ENCODE measurements at places on chromosomes 11 and 22. TPM values are rescaled to one million over a fixed set of nuclear protein-coding genes. Genes with fewer than 3 reads are reported as not detected.

- DNase-seq: no peak
These were observed 6.4 kb upstream of the CSRP3 start for GRCh38 chr11:19208181-19208580.

DNA sequence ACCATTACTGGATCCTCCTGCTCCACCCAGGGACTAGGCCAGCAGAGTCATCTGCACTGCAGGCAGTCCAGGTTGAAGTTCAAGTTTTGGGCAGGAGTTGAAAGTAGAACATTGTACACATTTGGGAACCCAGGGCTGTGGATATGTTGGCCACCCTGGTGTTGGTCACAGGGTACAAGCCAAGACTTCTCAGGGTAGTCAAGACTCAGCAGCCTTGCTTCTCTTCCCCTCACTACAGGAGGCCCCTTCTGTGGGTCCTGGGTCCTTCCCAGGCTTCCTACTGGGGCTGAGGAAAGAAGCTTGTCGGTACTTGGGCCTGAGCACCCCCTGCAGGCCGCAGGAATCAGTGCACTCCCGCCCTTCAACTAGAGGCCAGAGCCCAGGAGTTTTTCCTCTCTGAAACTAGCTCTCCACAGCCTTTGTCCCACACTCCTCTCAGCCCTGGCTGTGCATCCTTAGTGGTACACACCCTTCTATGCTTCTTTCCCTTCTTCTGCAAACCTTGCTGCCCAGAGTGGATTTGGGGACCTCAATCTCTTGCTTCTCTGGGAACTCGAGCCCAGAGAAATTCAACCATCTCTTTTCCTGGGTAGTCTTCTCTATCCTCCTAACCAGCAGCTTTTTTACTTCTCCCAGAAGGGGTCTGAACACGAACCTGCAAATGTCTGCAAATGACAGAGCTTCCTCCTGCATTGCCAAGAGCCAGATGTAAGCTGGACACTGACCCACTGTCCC is 2.6 kb upstream of the HPX start:
- peak; percentile 60 for DNase-seq

- DNase-seq: no peak
These were observed 17.4 kb downstream of the CTSC start for GRCh38 chr11:88320149-88320559.

- DNase-seq: peak; percentile 40
These were observed 26.9 kb downstream of the SUSD2 start for GRCh38 chr22:24208012-24208749.

DNA sequence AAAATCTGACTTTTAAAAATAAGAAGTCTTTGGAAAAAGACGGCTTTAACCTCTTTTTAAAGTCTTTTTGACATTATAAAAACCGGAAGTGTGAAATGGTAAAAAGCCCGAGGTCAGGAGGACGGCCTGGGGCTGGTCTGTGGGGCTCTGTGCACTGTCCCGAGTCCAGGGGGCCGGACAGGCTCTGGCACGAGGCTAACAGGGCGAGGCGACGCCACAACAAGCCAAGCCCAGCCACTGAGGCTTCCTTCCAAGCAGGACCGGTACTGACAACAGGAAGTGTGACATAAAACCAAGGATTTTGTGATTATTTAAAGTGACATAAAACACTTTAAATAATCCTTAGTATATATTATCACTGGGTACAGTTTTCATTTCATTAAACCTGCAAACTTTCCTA is 39.2 kb downstream of the BRD1 start:
- DNase-seq: peak; percentile 58

GRCh38 chr11:78069465-78069864 is 5.8 kb downstream of the THRSP start:
- DNase-seq: no peak

- no peak for DNase-seq
These were observed 64.7 kb downstream of the DGCR2 start for GRCh38 chr22:19057539-19057938.

GRCh38 chr22:42773167-42773566 is 52.5 kb upstream of the A4GALT start:
- DNase-seq: peak; percentile 26

DNA sequence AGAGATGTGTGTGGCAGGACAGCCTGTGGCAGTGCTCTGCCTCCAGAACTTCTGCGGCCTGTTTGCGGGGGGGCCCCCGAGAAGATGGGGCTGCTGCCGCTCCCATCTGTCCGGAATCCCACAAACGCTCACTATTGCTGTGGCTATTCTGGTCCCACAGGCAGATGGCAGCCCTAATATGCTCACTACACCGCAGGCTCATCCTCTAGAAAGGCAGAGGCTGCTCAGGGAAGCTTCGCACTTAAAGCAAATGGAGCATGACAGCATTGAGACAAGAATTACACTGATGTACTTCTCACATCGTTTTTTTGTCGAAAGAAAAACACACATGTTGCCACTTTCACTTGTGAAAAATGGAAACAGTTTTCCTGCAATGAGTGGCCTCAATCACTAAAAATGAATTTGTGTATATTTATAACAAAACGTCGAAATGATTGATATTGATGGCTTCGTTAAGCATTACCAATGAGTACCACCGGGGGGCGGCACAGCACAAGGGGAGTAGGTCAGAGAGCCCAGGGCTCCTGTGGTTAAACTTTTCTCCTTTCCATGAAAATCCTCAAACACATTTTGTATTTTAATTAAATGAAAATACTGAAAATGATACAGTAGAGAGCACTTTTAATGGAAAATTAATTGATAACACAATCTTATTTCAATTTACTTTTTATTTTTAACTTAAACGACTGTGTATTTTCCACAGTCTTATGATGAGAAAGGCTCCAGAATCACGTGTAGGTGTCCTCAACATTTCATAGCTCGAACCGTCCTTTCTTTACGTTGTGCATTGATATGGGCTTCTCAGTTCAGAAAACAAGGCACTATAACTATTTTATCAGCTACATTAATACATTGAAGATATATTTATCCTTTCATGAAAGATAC is 69.1 kb downstream of the CTTN start:
- peak; percentile 78 for DNase-seq

- peak; percentile 8 for DNase-seq
These were observed 7.8 kb downstream of the PHOX2A start for GRCh38 chr11:72236083-72236697.

DNA sequence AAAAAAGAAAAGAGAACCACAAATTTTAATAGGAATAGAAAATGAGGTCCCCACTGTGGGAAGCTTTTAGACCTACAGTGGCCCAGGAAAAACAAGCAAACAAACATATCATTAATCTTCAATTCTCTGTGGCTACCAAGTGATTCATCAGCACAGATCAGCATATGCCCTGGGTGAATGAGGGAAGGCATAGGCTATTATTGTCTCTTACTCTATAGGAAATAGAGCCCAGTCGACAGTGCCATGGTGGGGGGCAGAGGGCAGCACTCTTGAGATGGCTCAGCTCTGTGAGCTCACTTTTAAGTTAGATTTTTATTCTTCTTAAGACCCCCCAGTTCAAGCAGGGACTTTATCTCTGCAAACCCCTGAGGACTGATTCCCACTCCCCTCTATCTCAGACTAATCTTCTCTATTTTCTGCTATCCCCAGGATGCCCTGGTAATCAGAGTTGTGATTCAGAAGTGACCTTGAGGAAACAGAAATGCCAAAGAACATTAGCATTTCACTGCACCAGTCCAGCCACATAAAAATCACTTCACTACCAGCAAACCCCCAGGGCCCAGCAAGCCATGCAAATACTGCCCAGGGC is 9.5 kb upstream of the FEZ1 start:
- no peak for DNase-seq

DNA sequence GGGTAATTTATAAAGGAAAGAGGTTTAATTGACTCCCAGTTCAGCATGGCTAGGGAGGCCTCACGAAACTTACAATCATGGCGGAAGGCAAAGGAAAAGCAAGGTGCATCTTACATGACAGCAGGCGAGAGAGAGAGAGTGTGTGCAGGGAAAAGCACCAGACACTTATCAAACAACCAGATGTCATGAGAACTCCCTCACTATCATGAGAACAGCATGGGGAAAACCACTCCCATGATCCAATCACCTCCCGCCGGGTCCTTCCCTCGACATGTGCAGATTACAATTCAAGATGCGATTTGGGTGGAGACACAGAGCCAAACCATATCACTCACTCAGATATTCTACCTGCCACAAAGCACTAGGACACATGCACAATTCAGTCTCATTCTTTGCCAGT is 48.1 kb upstream of the HMGXB4 start:
- no peak for DNase-seq

- no peak for DNase-seq
These were observed 114.9 kb downstream of the ARHGAP32 start for GRCh38 chr11:129077191-129077590.

DNA sequence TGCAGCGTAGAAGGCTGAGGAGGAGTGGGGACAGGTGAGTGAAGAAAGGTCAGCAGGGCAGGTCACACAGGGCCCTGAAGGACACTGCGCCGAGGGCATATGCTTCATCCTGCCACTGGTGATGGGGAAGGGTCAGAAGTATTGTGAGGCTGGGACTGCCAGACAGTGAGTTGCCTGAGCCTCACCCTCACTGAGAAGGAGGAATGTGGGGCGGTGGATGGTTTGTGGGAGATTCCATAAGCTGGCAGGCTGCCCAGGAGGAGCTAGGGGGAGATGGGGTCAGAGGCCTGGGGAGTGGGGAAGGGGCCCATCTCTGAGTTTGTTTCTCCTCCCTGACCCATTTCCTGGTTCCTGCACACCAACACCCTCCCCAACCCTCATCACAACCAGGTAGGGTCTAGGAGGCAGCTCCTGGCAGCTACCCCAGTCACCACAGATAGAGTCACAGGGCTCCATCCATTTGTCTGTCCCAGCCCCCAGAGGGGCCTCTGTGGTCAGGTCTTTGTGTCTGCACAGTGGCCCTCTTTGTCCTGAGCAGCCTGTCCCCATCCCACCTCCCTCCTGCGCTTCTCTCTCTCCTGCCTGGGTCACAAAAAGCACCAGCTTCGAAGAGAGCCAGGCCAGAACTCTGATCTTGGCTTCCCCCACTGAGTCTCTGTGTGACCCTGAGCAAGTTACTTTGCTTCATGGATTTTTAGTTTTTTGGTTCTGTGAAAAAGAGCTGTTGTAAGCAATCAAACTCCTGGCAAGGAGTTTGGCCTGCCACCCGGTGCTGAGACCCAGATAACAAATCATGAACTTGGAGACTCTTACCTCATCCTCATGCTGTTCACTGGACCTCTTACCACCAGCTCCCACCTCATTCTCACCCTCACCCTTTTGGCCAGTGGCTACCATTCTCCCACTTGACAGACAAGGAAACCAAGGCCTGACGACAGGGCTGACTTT is 4.6 kb upstream of the P2RY2 start:
- DNase-seq: no peak

- no peak for DNase-seq
These were observed 14.0 kb upstream of the NRGN start for GRCh38 chr11:124725719-124726105.

GRCh38 chr22:43225609-43226008 is 38.7 kb upstream of the TTLL12 start:
- no peak for DNase-seq

GRCh38 chr22:19812910-19813309 is 41.8 kb downstream of the GNB1L start:
- peak; percentile 10 for DNase-seq

GRCh38 chr22:24390576-24390975 is 36.8 kb upstream of the ADORA2A start:
- DNase-seq: peak; percentile 53

DNA sequence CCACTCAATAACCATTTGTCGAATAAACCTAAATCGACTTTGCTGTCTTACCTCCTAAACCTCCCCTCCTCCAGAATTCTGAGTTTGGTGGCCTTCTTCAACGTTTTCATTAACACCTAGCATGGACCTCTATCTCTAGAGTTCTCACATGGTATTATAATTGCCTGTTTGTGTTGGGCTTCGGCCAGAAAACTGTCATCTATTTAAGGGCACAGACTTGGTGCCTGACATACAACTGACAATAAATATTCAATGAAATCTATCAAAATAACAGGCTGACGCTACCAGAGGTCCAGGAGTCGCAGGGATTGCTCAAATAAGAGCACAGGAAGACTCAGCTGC is 687 bp downstream of the ALKBH8 start:
- DNase-seq: no peak

DNA sequence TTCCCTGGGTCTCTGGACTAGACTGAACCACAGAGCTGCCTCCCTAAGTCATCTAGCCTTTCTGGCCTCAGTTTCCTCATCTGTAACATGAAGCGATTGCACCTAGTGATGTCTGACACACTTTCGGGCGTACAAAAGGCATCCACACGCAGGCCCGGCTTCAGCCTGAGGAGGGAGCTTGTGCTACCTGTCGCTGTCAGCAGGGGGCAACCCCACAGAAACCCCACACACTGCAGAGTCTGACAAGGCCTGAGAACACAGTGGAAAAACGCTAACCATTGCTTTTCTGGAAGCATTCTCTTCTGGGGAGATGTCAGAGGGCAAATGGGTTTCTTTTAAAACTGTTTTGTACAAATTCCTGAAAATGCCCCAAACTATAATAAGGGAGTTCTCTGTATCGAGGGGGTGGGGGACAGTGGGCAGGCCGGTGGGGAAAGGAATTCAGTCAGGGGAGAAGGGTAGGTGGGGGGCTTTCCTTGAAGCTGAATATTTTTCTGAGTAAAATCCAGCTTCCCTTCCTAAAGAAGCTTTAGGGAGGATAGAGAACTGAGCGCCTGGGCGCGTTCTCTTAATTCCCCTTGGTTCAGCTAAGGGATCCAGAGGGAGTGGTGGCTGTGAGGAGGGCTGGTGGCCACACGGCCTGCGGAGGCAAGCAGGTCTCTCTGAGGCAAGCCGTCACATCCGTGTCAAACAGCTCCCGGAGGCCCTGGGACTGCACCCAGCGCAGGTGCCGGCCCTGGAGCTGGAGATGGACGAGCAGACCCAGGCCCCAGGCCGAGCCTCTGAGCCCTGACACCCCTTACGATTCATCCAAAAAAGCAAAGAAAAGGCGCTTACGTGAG is 533 bp downstream of the ELF5 start:
- peak; percentile 72 for DNase-seq

DNA sequence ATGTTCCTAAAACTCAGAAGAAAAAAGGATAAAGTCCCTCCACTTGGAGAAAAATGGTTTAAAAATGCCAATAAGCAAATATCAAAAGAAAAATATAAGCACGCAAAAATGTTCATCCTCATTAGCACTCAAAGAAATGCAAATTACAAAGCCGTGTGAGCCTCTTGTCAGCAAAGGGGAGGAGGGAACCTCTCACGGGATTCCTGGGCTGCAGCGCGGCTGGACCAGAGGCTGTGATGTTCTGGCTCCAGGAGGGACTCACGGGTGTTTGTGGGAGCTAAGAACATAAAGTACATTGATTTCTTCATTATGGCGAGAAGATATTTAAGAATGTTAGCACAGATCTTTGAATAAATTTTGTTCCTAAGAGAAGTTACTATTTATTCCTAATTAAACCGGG is 1451.2 kb downstream of the BRD1 start:
- no peak for DNase-seq

- no peak for DNase-seq
These were observed 66.9 kb downstream of the BCR start for GRCh38 chr22:23246982-23247766.

PITPNB gene
- 39.9 TPM for total RNA-seq

MRGPRD gene
- total RNA-seq: not detected

PGA3 gene
- total RNA-seq: 0.31 TPM

FAT3 gene
- total RNA-seq: 6.2 TPM

LYVE1 gene
- 4.6 TPM for total RNA-seq

TUBA8 gene
- total RNA-seq: 17.2 TPM

RFPL3 gene
- 3.6 TPM for total RNA-seq

RIMBP3C gene
- 20.8 TPM for total RNA-seq

SLC43A1 gene
- 12.3 TPM for total RNA-seq

Measured in testis (tissue), 5 donors.